Left renal pelvis (tissue), 4 donors: ENCODE measurements at places on chromosomes 3 and 15. TPM values are rescaled to one million over a fixed set of nuclear protein-coding genes. Genes with fewer than 3 reads are reported as not detected.

- no peak for DNase-seq
Observed at GRCh38 chr3:23611737-23612295, 193.9 kb upstream of the UBE2E1 start.

- DNase-seq, result no peak
Observed at GRCh38 chr3:64160000-64160695, 65.1 kb downstream of the PRICKLE2 start.

- no peak for DNase-seq
Observed at GRCh38 chr15:23482764-23483489, 35.9 kb upstream of the GOLGA6L2 start.

GRCh38 chr3:128554100-128554464 lies 61.1 kb upstream of the GATA2 start:
- no peak for DNase-seq

DNA sequence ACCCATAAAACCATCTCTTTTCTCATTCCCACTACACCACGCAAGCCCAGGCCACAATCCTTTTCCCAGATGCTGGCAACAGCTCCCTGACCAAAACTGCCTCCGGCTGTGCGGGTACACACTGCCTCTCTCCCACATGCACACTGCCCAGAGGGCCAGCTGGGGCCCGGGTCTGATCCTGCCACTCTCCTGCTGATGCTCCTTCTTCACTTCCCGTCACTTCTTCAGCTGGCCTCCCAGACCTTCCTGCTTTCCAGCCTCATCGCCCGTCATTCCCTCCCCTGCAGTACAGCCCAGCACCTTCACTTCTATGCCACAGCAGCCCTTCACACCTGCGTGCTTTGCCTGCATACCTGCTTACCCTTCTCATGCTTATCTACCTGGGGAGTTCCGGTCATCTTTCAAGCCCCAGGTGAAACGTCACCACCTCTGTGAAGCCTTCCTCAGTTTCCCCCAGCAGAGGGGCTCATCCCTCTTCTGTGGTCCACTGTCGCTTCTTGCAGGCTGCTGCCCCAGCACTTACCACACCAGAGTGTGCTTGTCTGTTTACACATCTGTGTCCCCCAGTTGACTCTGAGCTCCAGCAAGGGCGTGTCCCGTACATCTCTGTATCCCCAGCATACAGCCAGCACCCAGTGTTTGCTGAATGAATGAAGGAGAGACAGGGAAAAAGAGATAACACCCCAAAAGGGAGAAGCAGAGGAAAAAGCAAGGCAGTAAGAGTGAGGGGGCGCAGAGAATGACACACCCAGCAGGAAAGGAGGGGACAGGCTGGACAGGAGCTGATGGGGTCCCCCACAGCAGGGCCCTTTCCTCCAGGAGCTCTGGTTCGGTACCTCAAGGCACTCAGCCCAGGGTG lies 22.2 kb downstream of the GRAMD2A start:
- DNase-seq, result no peak

- DNase-seq, result no peak
Observed at GRCh38 chr3:50623840-50624474, 7.0 kb downstream of the MAPKAPK3 start.

Gene ALG1L2
- 1.7 TPM for polyA plus RNA-seq

GRCh38 chr15:58392611-58393161 lies 39.1 kb upstream of the LIPC start:
- DNase-seq, result no peak

DNA sequence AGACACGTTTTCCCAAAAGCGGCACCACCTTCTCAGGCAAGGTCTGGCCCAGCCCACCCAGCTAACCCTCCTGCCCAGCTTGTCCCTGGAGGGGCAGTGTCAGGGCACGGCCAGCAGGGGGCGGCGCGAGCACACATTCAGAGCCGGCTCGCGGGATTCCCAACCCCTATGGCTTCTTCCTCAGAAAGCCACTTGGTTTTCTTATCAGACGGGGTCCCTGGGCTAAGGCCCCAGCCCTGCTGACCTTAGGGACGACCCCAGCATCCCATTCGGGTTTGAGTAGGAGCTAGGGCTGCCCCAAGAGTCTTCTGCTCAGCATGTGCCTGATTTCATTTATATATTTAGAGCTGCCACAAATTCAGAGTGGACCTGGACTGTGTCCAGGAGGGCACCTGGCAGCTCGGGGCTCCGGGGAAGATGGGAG lies 14.5 kb downstream of the RLBP1 start:
- DNase-seq, result peak; percentile 31

Gene SLC9C1
- 0.72 TPM for polyA plus RNA-seq

Gene KLHL40
- not detected for polyA plus RNA-seq

- DNase-seq, result no peak
Observed at GRCh38 chr15:90419738-90420406, 31.8 kb downstream of the IQGAP1 start.
